Midbrain (tissue), 1 donor: ENCODE measurements at places on chromosomes 5 and 9.

DNA sequence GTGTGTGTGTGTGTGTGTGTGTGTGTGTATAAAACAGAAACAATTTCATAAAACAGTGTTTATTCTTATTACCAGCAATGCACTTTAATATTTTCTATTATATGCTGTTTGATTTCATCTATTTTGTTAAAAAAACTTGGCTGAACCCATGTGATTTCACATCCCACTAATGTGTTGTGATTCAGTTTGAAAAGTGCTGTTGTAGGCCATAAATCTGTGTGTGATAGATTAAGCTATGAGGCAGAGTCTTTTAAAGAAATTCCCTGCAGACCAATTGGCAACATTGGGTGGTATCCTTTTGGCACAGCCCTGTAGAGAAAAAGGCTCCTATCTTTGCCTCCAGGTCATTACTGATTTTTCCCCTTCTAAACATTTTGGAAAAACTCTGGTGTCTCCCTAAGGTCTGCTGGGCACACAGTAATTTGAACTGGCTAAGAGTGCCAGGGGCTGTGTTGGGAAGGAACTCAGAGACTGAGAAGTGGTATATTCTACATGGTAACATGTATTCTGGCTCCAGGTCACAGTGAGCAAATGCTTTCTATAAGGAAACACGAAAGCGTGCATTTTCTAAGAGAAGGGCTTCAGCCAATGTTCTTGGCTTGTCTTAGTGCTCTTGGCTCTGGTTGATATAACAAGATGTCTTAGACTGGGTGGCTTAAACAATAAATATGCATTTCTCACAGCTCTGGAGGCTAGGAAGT lies 4.5 kb downstream of the CAMK4 start:
- DNase-seq = no peak

GRCh38 chr5:10352430-10353240 lies 860 bp upstream of the MARCHF6 start:
- DNase-seq = peak; percentile 67

GRCh38 chr9:114250648-114251047 lies 72.2 kb upstream of the ORM1 start:
- DNase-seq = no peak

GRCh38 chr5:99460701-99461100 lies 531.9 kb upstream of the CHD1 start:
- no peak for DNase-seq

DNA sequence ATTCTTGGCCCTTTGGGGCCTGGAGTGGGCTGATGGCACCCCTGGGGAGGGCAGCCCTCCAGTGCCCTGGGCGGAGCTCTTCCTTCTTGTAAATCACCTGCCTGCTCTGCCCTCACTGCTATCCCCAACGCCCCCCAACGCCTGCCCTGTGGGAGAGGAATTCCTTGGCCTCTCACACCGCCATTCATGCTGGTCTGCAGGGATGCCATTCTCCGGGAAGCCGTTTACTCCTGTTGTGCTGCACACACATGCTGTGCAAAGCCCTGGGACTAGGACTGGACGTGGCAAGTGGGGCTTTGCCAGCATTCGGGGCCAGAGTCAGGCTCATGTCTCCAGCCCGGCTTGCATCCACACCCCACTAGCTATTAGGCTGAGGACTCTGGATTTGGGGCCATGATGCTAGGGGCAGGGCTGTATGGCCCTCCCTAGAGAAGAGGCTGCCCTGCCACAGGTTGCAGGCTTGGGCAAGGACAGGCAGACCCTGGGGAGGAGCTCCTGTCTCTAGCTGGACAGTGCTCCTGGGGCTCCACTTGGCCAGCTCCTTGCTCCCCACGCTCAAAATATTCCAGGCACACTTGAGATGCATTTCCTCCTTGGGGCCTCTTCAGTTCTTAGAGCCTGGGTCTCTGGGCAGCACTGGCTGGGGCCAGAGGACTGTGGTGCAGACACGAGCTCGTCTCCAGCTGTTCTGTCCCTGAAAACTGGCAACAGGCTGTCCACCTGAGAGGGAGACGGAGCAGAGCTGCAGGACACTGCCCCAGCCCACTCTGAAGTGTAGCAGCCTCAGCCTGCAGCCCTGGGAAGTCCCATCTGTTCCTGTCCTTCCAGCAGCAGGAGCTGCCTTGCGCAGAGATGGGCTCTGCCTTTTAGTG lies 226.9 kb downstream of the CACNA1B start:
- no peak for DNase-seq

- DNase-seq = no peak
Observed at GRCh38 chr9:76531231-76531780, 72.3 kb downstream of the GCNT1 start.

DNA sequence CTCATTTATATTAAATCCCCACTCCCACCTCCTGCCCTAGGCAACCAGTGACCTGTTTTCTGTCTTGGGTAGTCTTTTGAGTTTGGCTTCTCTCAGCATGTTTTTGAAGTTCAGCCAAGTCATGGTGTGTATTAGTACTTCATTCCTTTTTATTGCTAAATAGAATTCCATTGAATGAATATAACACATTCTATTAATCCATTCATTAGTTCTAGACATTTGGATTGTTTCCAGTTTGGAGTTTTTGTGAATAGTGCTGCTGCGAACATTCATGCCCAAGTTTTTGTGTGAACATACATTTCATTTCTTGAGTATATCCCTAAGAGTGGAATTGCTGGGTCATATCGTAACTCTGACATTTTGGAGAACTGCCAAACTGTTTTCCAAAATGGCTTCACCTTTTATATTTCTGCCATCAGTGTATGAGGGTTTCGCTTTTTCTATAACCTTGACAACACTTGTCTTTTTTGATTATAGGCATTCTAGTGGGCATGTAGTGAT lies 2.7 kb downstream of the ZNF346 start:
- DNase-seq = no peak

DNA sequence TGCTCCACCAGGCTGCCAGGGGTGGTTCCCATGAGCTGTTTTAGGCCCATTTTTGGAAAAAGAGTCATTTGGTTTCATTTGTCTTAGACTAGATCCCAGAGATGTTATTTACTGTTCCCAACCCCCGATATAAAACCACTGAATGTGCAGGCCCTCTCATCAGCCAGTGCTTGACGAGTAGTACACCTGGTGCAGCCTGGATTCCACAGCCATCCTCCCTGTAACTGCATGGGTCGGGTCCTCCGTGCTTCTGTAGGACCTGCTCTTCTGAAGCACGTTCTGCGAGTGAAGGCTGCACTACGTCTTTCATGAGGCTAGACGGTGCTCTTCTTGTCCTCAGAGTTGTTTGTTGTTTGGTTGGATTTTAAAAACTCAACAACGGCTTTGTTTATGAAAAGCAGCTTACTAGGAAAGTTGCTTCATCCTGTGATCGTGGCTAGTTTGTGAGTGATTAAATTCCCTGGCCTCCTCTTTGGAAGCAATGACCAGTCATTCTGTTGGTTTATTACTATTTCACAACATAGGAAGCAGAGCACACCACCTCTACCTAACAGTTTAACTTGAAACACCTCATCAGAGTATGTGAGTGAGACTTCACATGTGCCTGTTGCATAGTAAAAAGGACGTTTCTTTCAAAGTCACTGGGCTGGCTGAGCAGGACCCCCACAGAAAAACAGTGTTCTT lies 135.2 kb downstream of the AOPEP start:
- DNase-seq = no peak

DNA sequence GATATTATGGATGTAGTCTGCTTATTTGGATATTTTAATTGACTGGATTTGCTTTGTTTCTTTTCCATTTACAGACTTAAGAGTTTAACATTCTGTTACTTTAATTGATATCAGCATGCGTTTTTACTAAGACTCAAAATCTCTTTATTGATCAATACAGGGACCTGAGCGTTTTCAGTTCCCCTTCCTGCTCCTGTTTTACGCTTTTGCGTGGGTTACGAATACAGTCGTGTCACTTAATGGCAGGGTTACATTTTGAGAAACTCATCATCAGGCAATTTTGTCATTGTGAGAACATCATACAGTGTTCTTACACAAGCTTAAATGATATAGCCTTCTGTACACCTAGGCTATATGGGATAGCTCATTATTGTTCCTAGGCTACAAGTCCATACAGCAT lies 65.2 kb downstream of the PBX3 start:
- no peak for DNase-seq

- no peak for DNase-seq
Observed at GRCh38 chr5:107887166-107887943, 216.6 kb upstream of the EFNA5 start.

- no peak for DNase-seq
Observed at GRCh38 chr9:89744730-89745129, 139.9 kb downstream of the GADD45G start.

DNA sequence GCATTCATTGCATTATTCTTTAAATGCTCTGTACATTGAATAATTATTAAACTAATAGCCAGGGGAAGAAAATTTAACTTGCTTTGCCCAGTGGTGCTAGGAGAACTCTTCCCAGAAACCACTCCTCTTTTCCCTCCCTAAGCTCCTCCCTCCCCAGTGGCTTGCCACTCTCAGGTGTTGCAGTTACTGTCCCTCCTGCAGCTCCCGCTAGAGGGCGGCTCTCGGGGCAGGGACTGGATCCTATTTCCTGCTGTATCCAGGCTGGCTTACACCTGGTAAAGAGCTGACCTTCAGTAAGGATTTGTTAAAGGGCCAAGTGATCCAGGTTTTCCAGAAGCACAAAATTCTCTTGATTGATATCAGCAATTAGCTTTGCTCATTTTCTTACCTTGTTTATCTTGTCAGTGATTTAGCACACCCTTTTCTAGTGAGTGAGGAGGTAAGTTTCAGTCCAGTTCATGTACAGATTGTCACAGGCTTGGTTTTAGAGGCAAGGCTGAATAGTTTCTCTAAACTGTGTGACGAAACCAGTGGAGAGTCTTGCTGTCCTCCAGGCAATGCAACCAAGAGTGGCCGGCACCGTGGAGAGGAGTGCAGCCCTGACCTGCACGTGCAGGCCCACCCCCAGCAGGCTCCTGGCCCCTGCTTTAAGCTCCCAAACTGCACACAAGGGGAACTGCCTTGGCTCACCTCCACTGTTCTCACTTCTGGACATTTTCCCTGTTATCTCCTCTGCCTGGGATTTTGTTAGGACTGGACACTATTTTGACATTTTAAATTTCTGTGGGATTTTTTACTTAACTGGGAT lies 423.8 kb downstream of the SPOCK1 start:
- DNase-seq = no peak

- no peak for DNase-seq
Observed at GRCh38 chr9:89935801-89936200, 331.0 kb downstream of the GADD45G start.

DNA sequence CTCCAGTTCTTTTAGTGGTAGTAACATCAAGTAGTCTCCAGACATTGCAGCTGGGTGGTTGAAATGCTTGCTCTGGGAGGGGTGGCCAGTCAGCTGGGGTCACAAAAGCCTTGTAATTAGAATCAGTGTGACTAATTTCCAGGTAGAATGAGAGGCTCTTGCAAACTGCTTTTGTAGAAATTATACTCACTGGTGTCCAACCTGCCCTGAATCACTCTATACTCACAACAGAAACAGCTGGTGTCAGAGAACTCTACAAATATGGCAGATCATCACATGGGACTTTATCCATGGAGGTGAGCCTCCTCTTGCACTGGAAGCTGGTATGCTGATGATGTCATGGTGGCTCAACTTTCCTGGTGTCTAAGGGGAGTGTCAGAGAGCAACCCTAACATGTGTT lies 71.3 kb downstream of the SH3TC2 start:
- DNase-seq = no peak

DNA sequence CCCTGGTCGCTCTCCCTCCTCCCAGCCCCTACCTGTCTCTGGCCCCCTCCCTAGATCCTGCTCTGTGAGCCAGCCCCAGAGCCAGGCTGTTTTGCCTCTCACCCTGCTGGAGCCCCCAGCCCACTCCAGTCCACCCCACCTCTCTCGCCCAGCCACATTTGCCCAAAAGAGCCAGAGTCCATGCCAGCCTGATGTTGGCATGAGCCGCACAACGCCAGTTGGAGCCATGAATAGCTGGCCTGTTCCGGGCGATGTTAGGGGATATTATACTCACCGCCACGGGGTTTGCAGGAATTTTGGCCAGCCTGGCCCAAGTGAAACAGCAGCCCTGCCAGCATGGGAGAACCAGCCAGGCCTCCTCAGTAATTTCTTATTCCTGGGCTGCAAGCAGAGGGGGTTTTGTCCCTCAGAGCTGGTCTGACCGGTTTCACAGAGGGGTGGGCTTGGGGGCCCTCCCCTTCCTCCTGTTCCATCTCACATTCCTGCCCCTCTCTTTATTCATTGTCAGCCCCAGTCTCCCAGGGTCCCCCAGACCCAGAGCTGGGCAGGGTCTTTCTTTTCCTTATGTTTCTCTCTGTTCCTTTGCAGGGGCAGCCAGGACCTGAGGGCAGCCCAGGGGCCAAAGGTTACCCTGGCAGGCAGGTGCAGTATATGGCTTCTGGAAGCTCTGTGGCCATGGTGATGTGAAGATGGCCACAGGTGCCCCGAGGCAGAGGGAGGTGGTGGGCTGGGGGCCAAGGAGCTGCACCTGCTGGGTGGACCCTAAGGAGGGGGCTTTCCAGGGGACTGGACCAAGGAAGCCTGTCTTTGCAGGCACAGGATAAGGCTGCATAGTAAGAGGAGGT lies 50.1 kb downstream of the COL27A1 start:
- peak; percentile 56 for DNase-seq

GRCh38 chr9:136551401-136552116 lies 5.7 kb upstream of the NOTCH1 start:
- DNase-seq = no peak

- no peak for DNase-seq
Observed at GRCh38 chr5:65892801-65893200, 33.6 kb upstream of the ERBIN start.

DNA sequence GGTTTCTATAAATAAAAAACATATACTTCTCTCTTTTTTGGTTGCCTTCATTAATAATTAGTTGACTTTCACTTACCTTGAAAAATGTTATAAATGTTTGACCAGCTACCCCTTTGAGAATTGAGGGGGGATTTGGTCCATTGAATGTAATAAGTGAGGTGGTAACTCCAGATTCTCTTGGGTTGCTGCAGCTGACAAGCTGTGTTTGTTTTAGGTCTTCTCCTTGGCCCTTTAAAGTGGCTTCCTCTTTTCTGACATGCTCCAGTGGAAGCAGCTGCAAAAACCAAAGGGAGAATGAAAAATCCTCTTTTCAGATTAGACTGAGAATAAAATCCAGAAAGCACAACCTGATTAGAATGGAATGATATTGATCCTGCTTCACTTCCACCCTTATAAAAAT lies 410.5 kb downstream of the TMEM38B start:
- no peak for DNase-seq

GRCh38 chr5:155649666-155650065 lies 636.1 kb downstream of the KIF4B start:
- no peak for DNase-seq

DNA sequence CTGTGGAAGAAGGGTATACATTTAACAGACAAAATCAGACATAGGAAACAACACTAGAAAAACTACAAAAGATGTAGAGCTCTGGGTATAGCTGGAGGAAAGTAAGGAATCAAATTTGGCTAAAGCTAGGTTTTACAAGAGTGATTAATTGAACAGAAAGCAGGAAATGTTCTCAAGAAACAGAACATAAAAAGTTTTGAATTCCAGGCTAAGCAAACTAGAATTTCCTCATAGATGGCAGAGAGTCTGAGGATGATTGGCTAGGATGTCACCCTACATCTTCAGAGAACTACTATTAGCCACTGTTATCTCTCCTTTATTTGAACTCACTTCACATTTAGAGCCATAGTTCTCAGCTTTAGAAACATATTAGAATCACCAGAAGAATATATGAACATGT lies 502.1 kb upstream of the PAPPA start:
- DNase-seq = no peak
